ENCODE measurements at places on chromosomes 3 and 15. TPM values are rescaled to one million over a fixed set of nuclear protein-coding genes. Genes with fewer than 3 reads are reported as not detected.

Gene GHSR
- 0.17 TPM for total RNA-seq

Gene KNG1
- 0.17 TPM for total RNA-seq

Gene PLSCR4
- total RNA-seq = 43.8 TPM

Gene GOLGA6B
- total RNA-seq = 0.11 TPM

Gene CHRNA3
- total RNA-seq = 1.1 TPM

Gene CHMP2B
- 26.7 TPM for total RNA-seq

All from spinal cord (tissue), 10 donors.